NCI-H2081 (cell line): ENCODE measurements at places on chromosomes 12 and 14.
A peak's percentile ranks its signal among the peaks of the same experiment; 100 is the strongest.

GRCh38 chr14:45968037-45968436 lies 683.5 kb downstream of the RPL10L start:
- no peak for DNase-seq

DNA sequence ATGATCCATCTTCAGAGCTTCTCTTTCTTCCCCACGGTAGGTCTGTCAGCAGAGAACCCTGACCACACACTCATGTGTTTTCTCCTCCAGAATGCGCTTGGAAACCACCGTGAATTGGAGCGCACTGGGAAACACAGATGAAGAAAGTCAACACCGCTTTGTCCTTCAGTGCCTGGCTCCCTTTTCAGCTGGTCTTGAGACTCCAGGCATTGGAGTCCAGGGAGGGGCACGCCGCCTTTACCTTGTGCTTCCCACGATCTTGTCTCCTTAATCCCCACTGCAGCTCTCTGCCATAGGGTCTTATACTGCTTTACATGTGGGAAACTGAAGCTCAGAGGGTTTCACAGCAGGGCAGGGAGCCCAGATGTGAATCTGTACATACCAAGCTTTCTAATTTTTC lies 1.1 kb downstream of the FAM90A1 start:
- no peak for DNase-seq

DNA sequence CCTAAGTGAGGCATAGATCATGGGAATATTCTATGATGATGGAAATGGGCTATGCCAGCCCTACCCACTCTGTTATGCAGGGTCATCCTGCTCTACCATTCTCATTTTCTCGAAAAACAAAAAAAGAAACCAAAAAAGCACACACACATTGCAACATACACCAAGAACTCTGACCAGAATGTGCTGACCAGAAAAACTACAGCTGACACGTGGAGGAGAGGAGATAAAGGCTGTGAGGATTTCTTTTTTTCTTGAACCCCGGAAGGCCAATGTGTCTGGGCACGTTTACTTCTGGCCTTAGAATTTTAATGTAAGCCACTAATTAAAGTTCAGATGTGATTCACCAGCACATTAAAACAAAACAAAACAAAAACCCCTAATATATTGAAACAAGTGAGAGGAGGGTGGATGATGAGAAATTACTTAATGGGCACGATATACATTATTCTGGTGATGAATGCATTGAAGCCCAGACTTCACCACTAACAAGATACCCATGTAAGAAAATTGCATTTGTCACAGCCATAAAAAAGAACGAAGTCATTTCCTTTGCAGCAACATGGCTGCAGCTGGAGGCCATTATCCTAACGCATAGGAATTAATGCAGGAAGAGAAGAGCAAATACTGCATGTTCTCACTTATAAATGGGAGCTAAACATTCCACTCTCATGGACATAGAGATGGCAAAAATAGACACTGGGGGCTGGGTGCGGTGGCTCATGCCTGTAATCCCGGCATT lies 66.3 kb upstream of the PLEKHG3 start:
- no peak for DNase-seq

DNA sequence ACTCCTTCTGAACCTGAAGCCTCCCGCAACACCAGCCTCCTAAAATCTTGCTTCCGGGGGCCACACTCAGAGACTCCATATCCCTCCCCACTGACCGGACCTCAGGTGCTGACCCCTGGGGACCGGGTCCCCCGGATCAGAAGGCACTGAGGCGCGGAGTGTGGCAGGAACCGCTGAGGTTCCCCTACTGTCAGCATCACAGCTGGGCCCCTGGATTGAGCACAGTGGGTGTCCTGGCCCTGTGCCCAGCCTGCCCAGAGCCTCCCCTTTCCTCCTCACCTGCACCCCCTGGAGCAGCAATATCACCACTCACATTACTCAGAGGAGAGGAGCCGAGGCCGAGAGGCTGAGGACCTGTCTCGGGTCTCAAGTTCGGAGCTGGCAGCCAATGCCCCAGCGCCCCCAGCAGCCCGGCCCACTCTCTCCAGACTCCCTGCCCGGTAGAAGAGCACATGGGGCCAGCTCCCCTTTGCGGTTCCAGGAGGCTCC lies 101.2 kb upstream of the EIF5 start:
- DNase-seq, result peak; percentile 85

DNA sequence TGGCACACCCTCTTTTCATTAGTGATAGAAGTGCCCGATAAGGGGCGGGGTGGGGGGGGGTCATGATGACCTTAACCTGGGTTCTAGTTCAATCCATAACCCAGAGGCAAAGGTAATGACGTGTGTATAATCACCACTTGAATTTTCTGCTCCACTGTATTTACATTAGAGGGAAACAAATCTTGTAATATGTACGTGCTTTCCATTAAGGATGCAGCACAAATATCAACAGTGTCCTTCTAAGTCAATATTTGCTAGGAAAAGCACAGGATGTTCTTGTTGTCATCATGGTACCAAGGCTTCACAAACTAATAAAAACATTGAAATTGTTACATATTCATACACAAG lies 121.2 kb upstream of the SLC38A2 start:
- no peak for DNase-seq
